ENCODE measurements at places on chromosomes 5 and 9.

DNA sequence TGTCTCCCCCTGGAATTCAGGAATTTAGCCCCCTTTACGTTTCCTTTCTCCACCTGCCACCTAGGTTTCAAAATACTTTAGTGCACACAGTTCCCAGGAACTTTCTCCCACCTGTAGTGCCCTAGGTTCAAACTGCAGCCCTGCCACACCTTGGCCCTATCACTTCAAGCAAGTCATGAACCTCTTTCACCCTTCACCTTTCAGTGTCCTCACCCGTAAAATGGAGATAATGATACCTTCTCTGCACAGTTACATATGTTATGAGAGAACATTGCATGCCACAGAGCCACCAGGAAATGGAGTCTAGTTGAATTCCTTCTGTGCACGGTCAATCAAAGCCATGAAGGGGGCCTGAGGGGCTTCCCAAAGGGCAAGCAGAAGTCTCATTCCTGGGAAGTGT is 9.8 kb upstream of the EEIG1 start:
- no peak for DNase-seq

DNA sequence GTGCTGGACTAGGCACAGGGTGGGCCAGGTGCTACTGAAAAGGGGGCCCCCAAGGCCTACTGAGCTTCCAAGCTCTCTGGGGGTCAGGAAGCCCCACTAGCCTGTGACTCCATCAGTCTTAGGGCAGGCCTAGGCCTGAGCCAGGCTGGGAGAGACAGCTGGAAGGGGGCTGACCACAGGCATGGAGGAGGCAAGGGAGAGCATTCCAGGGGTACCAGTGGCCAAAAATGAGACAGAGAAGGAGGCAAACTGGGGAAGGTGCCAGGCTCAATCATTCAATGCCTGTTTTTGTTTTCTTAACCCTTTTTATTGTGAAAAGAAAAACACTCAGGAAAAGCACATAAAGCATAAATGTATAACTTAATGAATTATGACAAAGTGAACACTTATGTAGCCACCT is 26.2 kb upstream of the TCF7 start:
- DNase-seq: no peak

GRCh38 chr5:143737062-143737461 is 74.9 kb upstream of the HMHB1 start:
- no peak for DNase-seq

DNA sequence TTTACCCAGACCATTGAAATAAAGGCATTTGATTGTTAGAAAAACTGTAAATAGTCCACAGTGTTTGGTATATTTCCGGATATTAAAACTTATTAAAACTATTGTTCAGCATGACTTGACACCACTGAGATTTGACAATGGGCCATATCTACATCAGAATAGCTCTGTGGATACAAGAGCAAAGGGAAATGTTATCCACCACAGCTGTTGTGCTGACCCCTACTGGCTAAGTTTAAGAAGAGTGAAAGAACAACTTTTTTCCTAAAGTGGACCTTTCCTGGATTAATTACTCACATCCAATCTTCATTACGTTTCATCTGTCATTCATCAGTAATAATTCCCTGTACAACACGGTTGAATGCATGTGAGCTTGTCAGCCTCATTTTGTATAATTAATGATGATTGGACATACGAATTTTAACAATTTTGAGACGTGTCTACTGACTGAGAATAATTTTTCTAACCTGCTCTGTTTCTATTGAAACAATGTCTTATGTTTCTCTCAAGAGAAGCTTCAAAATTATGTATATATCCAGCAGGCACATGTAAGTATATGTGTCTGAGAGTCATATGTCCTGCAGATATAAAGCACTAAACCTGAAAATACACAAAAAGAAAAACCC is 1952.6 kb downstream of the MAT2B start:
- DNase-seq: no peak

DNA sequence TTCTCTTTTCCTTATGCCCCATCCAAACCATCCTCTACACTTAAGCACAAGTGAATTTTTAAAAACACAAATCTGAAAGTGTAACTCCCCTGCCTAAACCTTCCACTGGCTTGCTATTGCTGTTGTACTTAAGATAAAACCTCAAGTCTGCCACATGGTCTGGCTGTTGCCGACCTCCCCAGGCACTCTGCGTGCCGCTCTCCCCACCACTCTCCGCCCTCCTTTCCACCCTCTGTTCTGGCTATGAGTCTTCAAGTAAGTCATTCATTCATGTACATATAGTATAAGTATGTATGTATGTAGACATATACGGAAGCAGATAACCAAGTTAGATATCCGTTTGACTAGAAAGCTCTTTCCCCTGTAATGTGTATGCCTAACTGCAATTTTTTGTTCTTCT is 94.7 kb upstream of the ANKRD55 start:
- peak; percentile 29 for DNase-seq

DNA sequence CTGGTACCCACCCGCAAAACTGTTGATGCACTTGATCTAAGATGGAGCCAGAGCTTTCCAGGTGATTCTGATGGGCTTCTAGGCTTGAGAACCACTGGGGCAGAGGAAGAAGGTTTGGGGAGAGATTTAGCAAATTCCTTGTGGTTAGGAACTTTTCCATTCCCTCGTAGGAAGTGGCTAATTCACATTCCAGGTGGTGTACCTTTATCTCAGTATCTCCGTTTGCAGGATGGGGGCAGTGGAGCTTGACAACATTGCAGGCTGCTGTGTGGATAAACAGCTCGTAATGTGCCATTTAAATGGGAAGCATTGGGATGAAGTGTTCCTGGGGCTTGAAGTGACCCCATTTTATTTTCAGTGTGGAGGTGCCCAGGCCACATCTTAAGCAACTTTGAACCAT is 172.9 kb upstream of the IL12B start:
- DNase-seq: no peak

GRCh38 chr9:103988821-103989220 is 105.3 kb upstream of the SMC2 start:
- DNase-seq: no peak

DNA sequence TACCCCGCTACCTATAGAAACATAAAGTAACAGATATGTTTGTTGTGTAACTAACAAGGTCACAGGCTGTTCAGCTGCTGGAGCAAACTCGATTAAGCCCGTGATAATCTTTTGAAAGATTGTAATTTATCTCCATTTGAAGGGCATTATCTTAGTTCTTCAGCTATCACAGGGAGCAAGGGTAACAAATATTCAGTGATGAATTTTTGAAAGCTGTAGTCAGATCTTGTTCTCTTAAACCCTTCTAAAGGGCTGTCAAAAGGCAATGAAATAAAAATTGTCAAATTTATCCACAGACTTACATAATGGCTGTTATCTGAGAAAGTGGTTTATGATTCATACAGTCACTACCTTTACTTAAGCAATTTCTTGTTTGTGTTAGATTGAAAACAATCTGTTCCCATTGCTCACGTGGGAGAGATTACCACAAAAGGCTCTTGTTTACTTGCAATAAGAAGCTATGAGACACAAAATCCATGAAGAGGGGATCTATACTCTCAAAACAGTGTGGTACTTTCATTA is 78.3 kb upstream of the ZNF608 start:
- no peak for DNase-seq

- DNase-seq: no peak
Measured at GRCh38 chr9:16773116-16773515, 97.4 kb downstream of the BNC2 start.

- no peak for DNase-seq
Measured at GRCh38 chr9:98834386-98834785, 26.9 kb downstream of the GALNT12 start.

DNA sequence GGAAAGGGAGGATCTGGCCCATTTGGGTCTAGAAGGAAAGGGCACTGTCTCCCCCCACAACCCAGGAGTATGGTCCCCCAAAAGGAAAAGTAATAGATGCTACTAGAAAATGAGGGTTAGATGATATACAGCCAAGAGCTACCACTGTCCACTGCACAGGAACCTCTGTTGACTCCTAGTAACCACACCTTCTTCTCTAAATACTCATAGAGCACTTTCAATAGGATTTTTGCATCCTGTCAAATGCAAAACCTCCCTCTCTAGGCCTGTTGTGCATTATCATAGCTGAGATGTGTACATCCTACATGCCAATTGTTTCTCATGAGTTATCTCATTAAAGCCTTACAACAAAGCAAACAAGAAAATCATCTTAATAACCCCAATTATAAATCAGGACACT is 66.8 kb downstream of the THBS4 start:
- DNase-seq: no peak

DNA sequence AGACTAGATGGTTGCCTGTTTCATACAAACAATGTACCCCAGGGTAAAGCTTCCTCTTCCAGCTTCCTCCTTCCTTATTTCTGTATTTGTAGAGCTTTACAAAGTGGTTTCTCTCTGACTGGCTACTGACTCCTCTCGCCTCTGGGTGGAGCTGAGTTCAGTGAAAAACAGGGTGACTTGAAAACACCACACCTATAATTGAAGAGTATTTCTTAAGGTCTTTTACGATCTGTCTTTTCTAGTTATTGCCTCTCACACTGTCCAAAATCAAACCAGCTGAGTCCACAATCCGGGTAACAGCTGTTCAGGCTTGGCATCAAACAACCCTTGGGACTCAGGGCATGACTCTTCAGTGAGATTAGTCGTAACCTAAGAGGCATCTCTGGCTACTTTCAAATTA is 200.4 kb downstream of the ARRDC3 start:
- peak; percentile 14 for DNase-seq

DNA sequence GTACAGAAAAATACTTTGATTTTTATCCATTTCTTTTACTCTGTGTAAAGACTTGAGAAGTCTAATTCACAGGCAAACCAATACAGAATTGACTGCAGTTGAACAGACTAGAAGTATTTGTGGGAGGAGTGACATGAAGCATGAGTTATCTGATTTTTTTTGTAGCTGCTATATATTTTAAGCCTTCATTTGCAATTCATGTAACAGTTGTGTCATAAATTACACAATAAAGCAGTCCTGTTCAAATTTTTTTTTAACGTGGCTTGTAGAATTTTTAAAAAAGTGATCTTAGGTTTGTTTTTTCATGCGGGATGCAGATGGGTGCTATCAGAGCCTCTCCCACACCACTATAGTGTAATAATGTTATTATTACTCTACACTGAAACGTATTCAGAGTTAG is 2.9 kb upstream of the MAML1 start:
- no peak for DNase-seq

- no peak for DNase-seq
Measured at GRCh38 chr9:30329431-30329830, 2055.0 kb upstream of the ACO1 start.

GRCh38 chr5:114325541-114325940 is 36.3 kb upstream of the KCNN2 start:
- DNase-seq: no peak

GRCh38 chr5:142842994-142843905 is 73.1 kb downstream of the ARHGAP26 start:
- no peak for DNase-seq
